Choroid plexus epithelial cell (primary cell): ENCODE measurements at places on chromosomes 6 and 20.
A peak's percentile ranks its signal among the peaks of the same experiment; 100 is the strongest.

DNA sequence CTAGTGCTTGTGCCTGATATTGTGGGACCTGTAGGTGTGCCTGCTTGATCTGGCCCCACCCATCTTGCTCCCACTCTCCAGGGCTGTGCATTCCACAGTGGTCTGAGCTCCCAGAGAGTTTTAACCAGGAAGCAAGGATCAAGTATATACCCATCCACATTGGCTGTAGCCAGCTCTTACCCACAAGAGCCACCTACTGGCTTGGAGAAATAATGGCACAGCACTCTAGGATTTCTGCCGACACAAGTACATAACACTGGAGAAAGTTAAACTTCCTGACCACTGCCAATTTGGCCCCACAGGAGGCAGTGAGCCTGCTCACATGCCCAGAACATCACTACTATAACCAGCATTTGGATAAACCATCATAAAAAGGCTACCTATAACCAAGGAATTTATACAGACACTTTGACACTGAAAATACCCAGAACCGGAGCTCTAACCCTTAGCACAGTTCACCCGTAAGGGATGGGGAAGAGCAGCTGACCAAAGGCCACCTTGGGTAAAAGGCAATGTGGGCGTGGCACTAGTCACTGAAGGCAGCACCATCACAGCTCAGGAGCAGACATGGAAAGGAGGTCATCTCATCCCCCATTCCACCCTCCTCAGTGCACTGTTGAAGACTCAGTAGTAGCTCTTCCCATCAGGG is 440.4 kb downstream of the BTBD3 start:
- DNase-seq, result peak; percentile 30

GRCh38 chr20:5195655-5196054 is 68.8 kb downstream of the CDS2 start:
- peak; percentile 77 for DNase-seq

DNA sequence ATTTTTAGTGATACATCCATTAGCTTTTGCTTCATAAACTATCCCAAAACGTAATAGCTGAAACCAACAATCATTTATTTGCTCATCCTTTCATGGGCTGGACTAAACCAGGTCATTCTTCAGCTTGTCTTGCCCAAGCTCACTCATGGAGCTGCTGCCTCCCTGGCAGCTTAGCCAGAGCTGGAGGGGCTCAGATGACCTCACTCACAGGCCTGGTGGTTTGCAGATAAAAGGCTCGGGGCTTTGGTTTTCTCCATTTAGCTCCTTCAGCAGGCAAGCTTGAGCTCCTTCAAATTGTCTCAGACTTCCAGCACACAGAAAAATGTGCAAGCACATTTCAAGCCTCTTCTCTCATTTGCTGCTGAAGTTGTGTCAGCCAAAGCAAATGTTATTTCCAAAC is 139.1 kb downstream of the BTBD3 start:
- DNase-seq, result no peak

GRCh38 chr20:3312940-3313682 is 74.1 kb upstream of the SLC4A11 start:
- peak; percentile 88 for DNase-seq

GRCh38 chr6:19865178-19865577 is 28.0 kb downstream of the ID4 start:
- no peak for DNase-seq

DNA sequence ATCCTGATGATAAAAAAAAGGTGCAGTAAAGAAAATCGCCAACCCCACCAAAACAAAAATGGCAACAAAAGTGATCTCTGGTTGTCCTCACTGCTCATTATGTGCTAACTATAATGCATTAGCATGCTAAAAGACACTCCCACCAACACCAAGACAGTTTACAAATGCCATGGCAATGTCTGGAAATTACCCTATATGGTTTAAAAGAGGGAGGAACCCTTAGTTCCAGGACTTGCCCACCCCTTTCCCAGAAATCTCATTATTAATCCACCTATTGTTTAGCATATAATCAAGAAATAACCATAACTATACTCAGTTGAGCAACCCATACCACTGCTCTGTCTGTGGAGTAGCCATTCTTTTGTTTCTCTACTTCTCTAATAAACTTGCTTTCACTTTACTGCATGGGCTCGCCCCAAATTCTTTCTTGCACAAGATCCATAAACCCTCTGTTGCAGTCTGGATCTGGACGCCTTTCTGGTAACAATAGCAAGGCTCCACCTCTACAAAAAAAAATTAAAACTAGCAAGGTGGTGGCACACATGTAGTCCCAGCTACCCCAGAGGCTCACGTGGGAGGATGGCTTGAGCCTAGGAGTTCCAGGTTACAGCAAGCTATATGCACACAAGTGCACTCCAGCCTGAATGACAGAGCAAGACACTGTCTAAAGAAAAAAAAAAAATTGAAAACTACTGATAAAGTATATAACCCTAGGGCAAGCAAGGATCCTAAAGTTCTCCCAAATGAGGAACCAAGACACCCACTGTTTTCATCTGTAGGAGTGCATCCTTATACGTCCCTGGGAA is 278.8 kb upstream of the JARID2 start:
- no peak for DNase-seq

DNA sequence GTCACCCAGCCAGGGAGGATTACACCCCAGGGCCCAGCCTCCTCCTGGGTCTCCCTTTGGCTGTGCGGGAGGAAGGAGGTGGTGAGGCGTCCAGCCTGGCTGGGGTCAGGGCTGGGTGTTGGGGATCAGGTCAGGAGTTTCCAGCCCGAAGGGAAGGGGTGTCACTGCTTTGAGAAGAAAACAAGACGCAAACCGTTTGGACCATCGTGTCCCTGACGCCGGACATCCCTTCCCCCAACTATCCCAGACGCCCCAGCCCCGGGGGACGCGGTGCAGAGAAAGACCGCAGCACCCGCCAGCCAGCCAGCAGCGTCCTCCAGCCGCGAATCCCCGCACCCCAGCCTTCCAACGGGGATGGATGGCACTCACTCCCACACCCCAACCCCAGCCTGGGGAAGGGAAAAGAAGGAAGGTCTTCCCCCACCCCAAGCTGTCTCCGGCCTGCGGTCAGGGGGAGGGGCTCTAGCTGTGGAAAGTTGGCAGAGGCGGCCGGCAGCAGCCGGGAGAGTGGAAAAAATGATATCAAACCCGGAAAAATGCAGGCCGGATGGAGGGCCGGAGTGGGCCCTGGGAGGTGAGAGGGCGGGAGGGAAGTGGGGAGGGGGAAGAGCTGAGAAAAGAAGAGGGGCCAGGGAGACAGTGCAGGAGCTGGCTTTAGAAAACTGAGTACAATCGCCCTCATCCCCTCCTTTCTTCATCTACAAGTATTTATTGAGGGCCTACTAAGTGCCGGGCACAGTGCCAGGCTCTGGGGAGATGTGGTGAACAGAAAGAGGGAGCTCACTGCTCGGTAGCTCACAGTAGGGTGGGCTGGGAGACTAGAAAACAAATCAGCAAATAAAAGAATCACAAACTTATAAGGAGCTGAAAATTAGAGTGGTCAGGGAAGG is 10.6 kb downstream of the REM1 start:
- DNase-seq, result peak; percentile 60

GRCh38 chr6:53735896-53736295 is 58.9 kb upstream of the LRRC1 start:
- no peak for DNase-seq

- DNase-seq, result no peak
These were observed 53.3 kb upstream of the TAF8 start for GRCh38 chr6:41996997-41997396.

DNA sequence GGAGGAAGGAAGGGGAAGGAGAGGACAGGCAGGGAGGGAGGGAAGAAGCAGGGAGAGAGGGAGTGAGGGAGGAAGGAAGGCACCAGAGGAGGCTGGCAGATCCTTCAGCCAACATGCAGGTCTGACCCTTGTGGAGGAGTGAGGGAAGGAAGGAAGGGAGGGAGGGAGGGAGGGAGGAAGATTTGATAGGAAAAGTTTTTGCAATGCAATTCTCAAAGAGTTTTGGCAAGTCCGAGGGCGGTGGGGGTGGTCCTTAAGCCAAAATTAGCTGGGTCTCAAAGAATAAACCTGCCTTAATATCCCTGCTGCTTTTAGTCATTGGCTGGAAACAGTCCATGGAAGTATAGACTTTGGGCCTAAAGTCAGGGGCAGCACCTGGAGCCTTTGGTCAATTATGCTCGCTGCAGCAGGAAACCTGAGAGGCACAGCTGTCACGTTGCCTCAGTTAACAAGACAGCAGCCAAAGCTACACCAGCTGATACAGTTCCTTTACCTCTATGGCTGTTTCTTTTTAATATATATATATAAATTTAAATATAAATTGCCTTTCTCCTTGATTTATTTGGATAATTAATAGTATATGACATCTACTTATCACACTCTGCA is 115.7 kb upstream of the RALGAPA2 start:
- DNase-seq, result no peak

DNA sequence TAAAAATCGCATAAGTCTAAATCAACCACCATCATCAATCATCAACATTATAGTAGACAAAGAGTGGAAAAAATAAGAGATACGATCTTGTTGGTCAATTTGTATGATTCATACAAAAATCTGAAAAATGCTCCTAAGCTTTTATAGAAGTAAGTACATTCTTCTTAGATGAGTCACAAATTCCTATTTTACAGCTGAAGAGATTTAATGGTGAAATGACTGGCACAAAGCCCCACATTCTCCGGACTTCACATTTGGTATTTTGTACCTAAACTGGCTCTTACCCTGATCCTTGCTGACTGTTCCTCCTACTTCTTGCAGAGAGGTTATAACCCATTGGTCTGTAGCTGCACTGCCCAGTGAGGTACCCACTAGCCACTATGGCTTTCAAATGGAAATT is 29.9 kb upstream of the PREP start:
- DNase-seq, result peak; percentile 87

- DNase-seq, result no peak
These were observed 9.7 kb downstream of the HECA start for GRCh38 chr6:139144490-139145085.

GRCh38 chr6:138590796-138591709 is 91.8 kb upstream of the NHSL1 start:
- DNase-seq, result peak; percentile 85

GRCh38 chr20:48451401-48451800 is 376.4 kb downstream of the PREX1 start:
- no peak for DNase-seq

DNA sequence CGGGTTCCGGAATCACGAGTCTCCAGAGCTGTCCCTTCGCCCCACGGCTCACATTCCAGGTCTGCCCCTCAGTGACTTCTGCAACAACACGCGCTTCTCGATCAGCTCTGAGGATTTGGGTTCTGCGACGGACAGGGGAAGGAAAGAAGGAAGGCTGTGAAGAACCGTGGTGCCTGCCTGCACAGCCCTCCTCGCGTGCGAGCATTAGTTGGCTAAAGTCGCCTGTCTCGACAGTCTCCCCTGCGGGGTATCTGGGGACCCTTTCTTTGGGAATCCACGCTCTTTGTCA is 23.1 kb downstream of the VPS52 start:
- peak; percentile 69 for DNase-seq

- no peak for DNase-seq
These were observed 8.0 kb downstream of the FOXC1 start for GRCh38 chr6:1617466-1618310.

DNA sequence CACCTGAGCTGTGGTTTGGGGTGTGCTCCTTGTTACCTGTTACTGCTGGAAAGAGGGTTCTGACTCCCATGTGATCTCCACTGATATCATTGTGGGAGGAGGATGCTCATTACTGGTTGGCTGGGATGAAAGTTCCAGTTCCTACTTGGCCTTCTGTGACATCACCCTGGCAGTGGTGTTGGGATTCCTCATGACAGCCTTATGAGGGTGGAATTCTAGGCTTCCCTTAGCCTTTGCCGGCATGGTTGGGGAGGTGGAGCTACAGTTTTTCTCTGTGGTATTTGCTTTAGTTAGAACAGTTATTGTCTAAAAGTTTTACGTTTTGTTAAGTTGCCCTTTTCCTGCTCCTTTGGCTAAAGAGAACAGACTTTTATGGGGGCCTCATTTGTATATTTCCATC is 112.1 kb downstream of the AFG1L start:
- DNase-seq, result no peak

- no peak for DNase-seq
These were observed 42.5 kb upstream of the ARMC2 start for GRCh38 chr6:108805611-108806167.

- DNase-seq, result peak; percentile 46
These were observed 44.1 kb downstream of the STK4 start for GRCh38 chr20:45010399-45010828.

DNA sequence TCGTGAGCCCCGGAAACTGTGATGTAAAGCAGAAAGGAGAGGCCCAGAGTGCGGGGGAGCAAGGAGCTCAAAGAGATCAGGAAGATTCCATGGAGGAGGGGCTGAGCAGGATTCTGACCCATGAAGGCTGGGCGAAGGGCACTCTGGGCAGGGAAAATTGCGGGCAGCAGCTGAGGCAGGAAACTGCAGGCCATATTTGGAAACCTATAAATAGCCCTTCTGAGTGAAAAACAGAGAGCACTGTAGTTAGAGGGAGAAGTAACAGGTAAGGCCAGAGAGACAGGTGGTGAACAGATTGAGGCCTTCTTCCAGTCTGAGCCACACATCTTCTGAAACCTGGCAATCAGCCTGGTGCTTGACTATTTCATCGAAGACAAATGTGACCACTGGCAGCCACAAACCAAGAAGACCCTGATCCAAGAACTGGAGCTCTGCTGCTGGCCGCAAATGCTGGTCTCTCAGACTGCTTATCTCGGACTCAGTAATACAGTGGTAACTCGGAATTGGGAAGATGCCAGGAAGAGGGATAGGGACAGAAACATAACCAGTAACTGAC is 14.1 kb upstream of the BEND3 start:
- DNase-seq, result no peak

GRCh38 chr6:152112491-152113261 is 305.2 kb downstream of the ESR1 start:
- no peak for DNase-seq

GRCh38 chr20:53028337-53029007 is 56.3 kb downstream of the TSHZ2 start:
- no peak for DNase-seq

- no peak for DNase-seq
These were observed 4.1 kb downstream of the ANGPT4 start for GRCh38 chr20:911882-912600.

- peak; percentile 14 for DNase-seq
These were observed 28.4 kb upstream of the SAYSD1 start for GRCh38 chr6:39143238-39143930.

DNA sequence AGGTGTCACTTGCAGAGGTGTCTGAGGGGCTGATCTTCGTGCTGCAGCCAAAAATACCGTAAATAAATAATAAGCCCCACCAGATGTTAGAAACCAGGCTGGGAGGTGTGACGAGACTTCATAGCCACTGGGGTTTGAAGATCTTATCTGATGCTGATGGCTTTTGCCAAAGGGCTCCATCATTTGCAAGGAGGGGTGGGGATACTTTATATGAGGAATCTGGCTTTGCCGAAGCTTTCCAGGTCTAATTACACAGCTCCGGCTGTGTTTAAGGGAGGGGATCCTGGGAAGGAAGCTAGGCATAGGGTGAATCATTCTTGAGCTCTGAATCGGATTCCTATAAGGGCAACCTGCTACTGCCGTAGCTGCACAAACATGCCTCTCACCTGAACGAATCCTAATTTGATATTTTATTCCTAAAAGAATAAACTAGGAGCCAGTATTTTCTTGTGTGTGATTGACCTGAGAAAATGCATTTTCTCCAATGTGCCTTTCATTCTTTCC is 249.6 kb downstream of the SOD2 start:
- DNase-seq, result no peak

GRCh38 chr20:3311623-3312022 is 72.6 kb upstream of the SLC4A11 start:
- DNase-seq, result no peak
